ENCODE measurements at places on chromosomes 6 and 20.

GRCh38 chr6:16754876-16755275, 6.4 kb downstream of the ATXN1 start:
- DNase-seq = no peak

GRCh38 chr20:59392736-59393135, 92.3 kb downstream of the EDN3 start:
- no peak for DNase-seq

DNA sequence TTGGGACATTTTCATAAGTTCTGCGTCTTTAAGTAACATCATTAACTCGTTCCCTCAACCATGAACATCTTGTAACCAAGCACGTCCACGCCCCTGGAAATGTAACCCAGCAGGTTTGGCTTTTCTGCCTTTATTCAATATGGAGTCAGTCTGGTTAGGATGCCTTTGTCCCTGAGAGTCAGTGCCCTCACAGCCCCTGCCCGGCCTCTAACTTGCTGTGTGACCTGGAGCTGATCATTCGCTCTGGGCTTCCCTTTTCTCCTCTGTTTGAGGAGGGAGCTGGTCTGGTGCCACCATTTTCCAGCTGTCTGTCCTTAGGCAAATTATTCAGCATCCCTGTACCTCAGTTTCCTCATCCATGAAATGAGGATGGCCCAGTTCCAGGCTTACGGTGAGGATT, 26.5 kb upstream of the ANGPT4 start:
- no peak for DNase-seq

DNA sequence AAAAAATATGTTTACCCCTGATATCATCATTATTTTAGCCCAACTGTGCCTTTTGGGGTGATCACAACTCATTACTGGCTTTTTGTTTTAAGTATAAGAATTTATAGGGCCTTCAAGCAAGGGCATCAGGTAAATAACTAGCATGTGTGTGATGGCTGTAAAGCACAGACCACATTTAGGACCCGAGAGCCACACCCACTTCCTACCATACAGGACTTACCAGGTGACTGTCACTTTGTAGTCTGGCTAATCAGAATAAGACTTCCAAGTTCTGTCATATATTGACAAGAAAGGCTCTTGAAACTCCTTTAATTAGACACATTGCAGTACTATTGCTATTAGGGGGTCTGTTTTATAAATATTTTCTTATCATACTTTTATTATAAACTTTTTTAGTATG, 31.1 kb downstream of the TMEM242 start:
- DNase-seq = no peak

- DNase-seq = no peak
Measured at GRCh38 chr6:70700922-70701876, 33.5 kb downstream of the SMAP1 start.

DNA sequence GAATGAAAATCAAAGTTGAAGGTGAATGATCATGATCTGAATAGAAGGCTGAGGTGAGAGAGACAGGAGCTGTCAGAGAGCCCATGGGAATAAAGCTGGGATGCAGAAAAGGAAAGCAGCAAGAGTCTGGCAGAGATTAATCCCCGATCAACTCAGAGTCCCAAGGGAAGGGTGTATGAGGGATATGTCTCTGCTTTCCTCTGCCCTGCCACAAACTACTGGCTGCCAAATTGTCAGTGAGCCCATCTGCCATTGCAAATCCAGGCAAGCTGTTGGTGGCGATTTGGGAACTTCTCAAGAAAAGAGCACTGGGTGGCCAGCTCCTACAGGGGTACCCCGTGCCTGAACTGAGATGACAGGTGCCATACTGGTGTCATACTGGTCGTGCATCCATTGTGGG, 705.5 kb upstream of the MAN1A1 start:
- DNase-seq = no peak

- DNase-seq = no peak
Measured at GRCh38 chr6:82145926-82146452, 101.6 kb downstream of the IBTK start.

GRCh38 chr6:30000156-30000791, 57.9 kb downstream of the HLA-A start:
- DNase-seq = no peak

DNA sequence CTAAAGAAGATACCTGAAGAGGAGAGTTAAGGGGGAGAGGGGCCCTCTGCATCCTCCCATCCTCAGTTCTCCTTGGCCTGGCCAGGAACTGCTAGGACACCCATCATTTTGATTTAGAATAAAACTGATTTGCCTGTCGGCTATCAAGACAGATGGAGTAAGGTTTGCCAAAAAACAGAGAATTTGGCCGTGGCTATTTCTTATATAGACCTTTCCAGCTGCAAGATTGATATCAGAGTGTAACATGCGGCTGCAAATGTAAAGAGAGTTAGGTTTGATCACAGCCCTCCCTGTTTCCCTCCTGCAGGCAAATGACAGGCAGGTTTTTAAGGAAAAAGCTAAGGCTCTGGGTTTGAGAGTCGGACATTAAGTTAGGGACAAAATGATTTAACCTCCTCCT, 226.6 kb upstream of the TAB2 start:
- DNase-seq = no peak

GRCh38 chr6:70954750-70955149, 2.1 kb downstream of the B3GAT2 start:
- no peak for DNase-seq

DNA sequence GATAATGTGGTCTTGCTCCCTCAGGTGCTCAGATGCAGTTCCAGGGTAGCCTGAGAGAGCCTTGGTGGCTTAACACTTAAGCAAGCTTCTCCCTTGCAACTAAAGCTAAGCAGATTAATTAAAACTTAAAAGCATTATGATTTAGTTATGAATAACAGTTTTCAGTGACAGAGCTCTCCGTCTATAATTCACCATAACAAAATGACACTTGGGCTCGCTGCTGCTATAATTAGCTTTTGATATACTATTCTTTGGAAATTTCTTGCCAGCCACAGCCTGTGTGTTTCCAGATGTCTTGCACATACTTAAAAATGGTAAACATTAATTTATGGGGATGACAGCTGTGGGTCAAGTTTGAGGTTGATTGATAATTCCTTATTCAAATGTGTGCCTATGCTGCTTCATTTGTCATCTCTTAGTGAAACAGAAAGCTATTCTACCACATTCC, 380.5 kb downstream of the TFAP2B start:
- DNase-seq = no peak

DNA sequence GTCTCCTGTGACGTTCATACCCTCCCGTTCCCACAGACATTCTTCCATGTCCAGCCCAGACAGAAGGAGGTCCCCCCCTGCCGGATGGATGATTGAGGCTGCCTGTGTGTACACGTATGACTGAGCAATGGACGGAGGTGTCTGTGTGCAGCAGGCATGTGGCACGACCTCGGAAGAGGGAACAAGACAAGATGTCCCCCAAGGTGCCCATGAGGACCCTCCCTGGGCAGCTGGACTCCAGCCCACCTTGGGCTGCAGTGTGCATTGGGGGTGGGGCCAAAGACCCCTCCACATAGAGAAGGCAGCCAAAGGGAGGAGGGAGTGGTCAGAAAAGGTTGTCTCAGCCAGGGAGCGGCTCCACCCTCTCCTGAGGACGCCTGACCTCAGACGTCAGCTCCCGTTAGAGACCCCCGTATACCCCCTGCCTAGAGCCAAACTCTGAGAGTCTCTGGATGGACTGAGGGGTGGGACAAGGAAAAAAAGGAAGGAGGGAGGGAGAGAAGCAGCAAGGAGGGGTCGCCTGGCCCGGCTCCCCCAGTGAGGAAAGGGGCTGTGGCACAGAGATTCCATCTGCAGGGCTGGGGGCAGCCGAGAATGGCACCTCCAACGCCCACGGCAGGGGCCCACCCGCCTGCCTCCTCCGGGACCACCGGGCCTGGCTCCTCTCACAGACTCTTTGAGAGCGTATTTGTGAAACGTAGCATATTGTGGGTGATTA, 92.9 kb upstream of the BHLHE23 start:
- DNase-seq = no peak

- no peak for DNase-seq
Measured at GRCh38 chr6:52305411-52305810, 20.9 kb upstream of the MCM3 start.

GRCh38 chr6:155936551-155936950, 480.9 kb upstream of the NOX3 start:
- no peak for DNase-seq

GRCh38 chr6:87618531-87618930, 28.6 kb downstream of the ORC3 start:
- no peak for DNase-seq

DNA sequence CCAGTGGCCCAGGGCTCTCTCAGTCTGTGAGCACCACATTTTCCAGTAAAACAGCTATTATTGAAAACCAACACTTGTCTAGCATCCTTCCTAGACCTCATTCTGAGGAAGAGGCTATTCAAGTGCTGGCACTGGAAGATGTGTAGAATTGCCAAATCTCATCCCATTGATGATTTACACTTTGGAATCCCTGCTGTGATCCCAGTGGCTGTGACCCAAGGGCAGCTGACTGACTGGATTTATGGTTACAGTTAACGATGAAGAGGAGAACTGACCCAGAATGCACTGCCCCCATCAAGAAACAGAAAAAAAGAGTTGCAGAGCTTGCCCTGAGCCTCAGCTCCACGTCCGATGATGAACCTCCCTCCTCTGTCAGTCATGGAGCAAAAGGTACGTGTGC, 2.4 kb downstream of the CMTR1 start:
- DNase-seq = no peak

DNA sequence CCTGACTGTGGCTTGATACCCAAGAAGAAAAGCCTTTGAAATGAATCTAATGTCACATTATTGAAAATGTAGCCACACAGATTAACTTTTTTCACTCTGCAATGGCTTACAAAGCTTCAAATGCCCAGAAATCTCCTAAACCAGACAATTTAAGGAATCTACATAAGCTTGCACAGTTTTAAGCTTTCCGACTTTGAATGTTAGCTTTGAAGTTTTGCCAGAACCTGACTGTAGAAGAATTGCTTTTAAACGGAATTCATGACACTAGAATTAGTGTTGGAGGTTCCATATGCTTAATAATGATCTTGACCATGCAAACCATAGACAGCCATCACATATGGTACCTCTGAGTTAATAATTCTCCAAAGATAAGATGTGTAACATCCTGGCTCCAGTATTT, 798.5 kb upstream of the EPHA7 start:
- DNase-seq = no peak

- no peak for DNase-seq
Measured at GRCh38 chr20:32385541-32385940, 27.4 kb downstream of the ASXL1 start.

DNA sequence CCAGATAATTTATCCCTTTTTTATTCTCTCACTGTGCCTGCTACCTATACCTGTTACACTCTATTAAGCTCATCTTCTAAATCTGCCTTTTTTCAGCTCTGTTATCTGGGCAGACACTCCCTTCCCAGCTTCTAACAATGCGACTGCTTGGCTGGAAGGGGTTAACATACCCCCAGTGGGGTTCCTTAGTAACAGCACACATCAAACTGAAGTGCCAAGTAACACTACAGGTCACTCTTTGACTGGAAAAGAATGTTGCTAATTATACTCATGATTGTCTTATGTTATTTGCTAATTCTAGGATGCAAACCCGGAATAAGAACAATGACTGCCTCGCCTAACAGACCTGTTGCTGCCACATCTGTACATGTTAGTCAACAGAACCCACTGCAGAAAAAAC, 203.5 kb downstream of the EPM2A start:
- DNase-seq = no peak

DNA sequence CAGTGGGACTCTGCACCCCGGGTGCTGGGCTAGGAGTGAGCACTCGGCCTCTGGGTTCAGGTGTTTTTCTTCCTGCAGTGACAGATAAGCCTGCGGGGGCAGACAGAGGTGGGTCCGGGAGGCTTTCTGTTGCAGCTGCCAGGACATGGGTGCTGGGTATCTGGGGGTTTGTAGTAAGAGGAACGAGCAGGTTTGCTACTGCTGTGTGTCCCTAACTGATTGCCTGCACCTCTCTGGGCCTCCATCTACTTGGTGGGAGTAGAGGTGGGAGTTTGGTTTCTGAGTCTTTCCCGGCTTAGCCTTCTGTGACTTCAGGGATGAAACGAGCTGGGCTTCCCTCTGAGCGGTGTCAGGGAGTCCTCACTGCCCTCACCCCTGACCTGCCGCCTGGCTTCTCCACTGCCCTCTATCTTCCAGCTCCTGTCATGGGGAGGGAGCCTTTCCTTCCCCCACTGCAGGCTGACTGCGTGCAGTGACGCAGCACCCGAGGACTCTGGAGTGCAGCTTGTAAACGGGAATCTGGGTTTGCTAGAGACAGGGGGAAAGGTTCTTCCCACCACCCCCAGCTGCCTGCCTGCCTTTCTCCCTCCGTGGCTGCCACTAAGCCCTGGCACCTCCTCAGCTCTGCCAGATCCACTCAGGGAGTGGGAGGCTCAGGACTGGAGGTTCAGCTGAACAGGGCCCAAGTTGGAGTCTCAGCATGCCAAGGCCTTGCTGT, 6.7 kb downstream of the DLGAP4 start:
- DNase-seq = no peak

DNA sequence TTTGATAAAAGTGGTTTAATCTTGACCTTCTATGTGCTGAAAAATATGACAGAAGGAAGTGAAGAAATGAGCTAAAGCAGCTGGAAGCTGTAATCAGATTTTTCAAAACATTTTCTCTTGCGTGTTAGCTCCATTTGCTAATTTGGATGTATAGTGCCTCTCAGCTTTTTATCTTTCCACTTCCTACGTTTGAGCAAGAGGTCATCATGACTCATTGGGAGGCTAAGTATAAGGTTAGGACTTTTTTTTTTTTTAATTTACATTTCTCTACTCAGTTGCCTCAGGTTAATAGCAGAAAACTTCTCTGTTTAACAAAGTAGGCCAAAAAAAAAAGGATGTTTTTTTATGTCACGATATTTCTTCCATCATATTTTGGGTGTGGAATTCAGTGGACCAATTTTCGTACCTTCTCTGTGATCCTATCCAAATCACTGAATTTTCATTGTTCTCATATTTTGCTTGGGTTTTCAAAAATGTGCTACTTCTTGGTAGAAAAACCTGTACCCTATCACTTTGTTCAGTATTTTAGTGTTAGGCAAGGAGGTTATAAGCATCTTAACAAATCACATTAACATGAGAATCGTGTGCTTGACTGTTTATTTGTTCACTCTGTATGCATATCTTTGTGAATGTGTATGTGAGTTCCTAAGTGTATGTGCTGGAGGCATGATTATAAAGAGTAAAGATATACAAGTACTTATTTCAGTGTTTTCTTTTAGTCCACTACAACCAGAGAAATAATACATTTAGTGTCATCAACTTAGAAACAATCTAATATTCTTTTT, 1028.3 kb upstream of the EYS start:
- DNase-seq = no peak

GRCh38 chr20:52874241-52874640, 97.9 kb upstream of the TSHZ2 start:
- DNase-seq = no peak

GRCh38 chr6:142684371-142684770, 260.6 kb downstream of the HIVEP2 start:
- DNase-seq = no peak

GRCh38 chr20:43191946-43192863, 2.5 kb upstream of the PTPRT start:
- DNase-seq = no peak

GRCh38 chr20:39698752-39699151, 736.6 kb downstream of the DHX35 start:
- no peak for DNase-seq

- no peak for DNase-seq
Measured at GRCh38 chr6:151443454-151443853, 8.5 kb downstream of the RMND1 start.

- DNase-seq = no peak
Measured at GRCh38 chr20:37502654-37503053, 18.4 kb upstream of the NNAT start.

- DNase-seq = no peak
Measured at GRCh38 chr6:11025921-11026635, 18.0 kb downstream of the ELOVL2 start.

All from stimulated activated CD8-positive, alpha-beta memory T cell treated with anti-CD3 and anti-CD28 coated beads, Interleukin-7, amount 100 ng/mL, for 24 hours (primary cell).